ENCODE measurements at places on chromosomes 5 and 9.

- DNase-seq = no peak
These were observed 62.8 kb downstream of the SHOC1 start for GRCh38 chr9:111731928-111732327.

DNA sequence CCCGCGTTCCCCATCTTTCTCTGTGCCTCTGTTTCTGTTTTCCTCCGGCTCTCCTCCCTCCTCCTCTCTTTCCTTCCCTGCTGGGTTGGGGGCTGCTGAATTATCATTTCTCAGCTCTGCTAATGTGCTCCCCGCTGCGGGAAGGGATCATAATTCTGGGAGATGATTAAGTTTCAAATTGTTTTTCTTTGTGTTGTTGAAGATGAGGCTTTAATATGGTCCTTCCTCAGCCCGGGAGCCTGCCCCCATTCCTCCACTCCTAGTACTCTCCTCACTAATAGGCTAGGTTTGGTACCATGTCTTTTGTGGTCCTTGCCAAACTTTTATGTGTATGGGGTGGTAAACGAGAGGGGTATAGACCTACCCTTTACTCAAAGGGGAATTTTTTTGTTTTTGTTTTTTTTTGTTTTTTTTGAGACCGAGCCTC lies 5.7 kb upstream of the PCDH1 start:
- no peak for DNase-seq

DNA sequence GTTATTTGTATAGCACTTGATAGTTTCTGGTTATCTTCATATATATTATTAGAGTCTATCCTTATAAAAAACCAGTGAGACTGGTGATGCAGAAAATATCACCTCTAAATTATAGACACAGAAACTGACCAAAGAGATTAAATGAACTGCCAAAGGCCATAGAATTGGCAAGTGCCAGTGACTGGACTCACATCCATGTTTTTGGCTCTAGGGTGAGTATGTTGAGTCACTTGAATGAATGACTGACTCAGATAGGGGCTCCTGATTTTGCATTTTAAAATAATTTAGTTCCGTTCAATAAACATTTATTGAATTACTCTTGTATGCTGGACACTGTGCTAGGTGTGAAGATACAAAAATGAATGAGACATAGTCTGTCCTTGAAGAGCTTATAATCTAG lies 70.7 kb downstream of the NR2F1 start:
- no peak for DNase-seq

DNA sequence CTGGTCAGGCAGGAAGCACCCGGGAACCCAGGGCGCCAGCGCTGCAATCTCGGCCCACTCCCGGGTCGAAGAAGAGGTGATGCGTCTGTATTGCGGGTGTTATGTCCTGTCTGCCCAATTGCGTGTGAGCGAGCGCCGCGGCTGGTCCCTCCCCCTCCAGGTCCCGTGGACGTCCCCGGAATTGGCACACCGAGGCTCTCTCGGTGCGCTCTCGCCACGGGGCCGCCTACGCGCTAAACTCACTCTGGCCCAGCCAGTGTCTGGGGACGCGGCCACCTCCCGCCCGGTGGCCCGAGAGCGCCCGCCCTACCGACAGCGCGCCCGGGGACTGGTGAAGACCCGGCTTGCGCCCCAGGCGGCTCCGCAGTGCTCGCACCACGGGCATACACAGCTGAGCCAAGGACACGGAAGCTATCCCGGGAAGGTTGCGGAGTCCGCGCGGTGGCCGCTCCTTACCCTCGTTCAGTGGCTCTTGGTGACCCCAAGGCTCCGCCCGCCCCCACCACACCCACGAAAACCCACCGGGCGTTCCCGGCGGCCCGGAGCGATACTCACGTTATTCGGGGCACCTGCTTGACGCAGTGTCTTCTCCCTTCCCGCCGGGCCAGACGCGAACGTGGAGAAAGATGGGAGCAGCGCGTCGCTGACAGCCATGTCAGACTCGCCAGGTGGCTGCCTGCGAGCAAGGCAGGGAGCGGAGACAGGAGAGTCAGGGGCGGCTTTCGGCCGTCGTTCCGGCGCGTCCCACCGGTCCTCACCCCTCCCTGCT lies 1.0 kb downstream of the KLF4 start:
- DNase-seq = no peak

DNA sequence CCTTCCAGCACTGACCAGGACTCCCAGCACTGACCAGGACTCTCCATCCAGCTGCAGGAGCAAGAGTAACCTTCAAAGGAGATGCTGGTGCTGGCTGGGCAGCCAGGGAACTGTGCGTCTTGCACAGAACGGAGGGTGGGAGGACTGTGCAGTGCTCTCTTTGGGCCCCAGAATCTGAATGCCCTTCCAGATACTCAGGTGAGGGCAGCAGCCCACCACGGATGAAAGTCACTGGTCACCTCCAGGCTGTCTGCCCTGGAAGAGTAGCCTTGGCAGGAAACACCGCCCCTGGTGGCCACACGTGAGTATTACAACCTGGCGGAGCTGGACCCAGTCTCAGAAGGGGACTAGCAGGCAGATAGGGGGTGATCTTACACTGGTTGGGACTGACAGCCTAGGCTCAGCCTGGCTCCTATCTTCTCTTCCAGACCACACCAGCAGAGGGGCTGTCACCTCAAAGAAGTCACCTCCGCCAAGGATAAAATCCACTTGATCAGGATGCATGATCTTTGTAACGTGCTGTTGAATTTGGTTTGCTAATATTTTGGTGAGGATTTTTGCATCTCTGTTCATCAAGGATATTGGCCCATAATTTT lies 4.8 kb upstream of the SARDH start:
- DNase-seq = peak; percentile 6

All from fibroblast of skin of left biceps (primary cell).